Fibroblast of villous mesenchyme (primary cell): ENCODE measurements at places on chromosomes 1 and 21. TPM values are rescaled to one million over a fixed set of nuclear protein-coding genes. Genes with fewer than 3 reads are reported as not detected.

DNA sequence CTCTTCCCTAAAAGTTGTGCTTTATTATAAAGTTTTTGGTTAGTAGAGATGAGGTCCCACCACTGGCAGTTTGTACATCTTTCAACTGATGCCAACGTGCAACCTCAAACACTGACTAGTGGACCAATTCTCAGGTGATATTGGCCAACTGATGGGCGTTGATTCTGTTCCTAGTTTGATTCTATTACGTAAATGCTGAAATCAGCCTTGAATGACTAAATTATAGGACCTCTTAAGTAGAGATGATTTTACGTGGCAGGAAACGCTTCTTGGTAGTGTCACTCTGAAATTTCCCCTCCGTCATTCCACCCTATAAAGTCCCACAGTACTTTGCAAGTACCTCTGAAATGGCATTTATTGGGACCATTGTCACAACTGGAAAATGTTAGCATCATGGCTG lies 8.8 kb upstream of the FNDC7 start:
- peak; percentile 35 for DNase-seq

DNA sequence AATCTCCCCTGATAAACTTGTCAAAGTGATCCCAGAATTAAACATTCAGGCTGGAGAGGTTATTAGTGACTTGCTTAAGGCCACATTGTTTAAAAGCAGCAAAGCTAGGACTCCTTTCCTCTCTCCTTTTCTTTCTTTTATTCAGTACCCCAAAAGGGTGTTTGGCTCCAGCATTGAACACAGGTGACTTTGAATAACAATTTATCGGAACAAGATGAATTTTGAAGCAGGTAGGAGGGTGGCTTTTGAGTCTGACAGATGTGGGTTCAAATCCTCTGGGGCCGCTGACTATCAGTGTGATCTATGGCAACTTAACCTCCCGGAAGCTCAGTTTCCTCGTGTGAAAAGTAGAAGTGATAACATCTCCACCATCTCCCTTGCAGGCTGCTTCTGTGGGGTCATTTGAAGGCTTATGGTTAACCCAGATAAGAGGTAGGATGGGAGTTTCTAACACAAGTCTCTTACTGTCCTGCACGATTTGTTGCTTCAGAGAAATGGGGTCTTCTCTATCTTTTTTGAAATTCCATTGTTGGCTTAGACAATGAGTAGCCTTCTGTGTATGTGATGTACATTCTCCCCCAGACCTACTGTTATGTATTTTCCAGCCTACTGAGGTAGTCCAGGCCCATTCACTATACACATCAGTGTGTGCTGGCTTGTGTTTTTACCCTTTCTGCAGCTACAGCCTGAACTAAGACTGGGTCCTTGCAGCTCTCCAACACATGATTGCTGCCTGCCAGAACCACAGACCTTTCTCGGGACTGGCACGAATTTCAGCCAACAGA lies 29.0 kb downstream of the JUN start:
- no peak for DNase-seq

DNA sequence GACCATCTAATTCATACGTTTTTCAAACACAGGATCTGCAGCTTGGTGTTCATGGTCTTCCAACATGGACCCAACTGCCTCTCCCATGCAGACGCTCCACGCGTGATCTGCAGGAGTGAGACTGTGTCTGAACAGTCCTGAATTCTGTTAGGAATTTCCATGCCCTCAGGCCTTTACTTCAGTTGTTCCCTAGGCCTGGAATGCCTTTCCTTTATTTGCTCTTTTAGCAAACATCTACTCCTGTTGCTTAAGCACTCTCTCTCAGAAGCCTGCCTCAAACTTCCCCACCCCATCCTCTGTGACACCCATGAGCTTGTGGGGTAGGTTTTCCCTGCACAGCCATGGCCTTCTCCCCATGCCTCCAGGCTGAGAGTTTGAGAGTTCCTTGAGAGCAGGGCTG lies 73.7 kb downstream of the DMRTB1 start:
- DNase-seq: no peak

SPATA45 gene
- 0.43 TPM in 1 of 2 replicates, not detected in the other for total RNA-seq

TRAF3IP3 gene
- not detected in 2 replicates for total RNA-seq
